ENCODE measurements at places on chromosomes 1 and 21.

DNA sequence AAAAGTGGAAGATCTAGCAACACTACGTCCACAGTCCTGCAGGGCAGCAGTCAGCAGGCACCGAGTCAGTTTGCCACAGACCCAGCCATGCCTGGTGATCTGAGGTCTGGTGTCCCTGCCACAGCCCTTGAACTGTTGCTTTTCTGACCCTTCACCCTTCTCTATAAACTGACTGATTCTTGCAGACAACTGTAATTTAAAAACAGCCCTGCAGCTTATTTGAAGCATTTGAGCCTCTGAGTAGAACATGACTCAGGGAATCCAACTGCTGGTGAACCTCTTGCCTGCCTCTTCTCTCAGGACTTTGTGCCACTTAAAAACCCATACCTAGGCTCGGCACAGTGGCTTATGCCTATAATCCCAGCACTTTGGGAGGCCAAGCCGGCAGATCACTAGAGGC lies 107.2 kb downstream of the EDEM3 start:
- DNase-seq = no peak

- DNase-seq = peak; percentile 82
Measured at GRCh38 chr1:63674238-63674864, 81.1 kb downstream of the PGM1 start.

DNA sequence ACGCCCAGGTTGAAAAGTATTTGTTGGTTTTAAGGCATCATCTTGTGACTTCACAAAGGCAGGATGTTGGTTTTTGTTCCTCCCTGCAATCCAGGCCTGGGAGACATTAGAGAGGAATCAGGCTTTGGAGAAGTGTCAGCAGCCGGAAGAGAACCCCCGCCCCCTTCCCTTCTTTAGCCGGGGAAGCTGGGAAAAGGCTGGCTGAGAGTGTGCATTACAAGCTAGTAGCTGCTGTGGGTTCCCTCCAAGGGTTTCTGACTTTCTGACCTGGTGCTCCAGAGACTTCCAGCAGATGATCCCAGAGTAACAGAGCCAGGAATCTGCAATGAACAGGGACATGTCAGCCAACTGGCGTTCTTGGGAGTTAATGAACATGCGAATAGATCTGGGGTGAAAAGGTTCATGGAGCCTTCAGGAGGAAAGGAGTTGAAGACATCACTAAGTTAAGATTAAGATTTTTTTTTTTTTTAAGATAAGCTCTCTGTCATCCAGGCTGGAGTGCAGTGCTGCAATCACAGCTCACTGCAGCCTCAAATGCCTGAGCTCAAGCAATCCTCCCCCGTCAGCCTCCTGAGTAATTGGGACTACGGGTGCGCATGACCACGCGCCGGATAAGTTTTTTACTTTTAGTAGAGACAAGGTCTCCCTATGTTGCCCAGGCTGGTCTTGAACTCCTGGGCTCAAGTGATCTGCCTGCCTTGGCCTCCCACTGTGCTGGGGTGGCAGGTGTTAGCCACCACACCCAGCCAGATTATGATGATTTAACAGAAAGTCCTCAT lies 7.5 kb downstream of the DISP3 start:
- peak; percentile 7 for DNase-seq

- no peak for DNase-seq
Measured at GRCh38 chr1:110050602-110051261, 16.3 kb downstream of the STRIP1 start.

DNA sequence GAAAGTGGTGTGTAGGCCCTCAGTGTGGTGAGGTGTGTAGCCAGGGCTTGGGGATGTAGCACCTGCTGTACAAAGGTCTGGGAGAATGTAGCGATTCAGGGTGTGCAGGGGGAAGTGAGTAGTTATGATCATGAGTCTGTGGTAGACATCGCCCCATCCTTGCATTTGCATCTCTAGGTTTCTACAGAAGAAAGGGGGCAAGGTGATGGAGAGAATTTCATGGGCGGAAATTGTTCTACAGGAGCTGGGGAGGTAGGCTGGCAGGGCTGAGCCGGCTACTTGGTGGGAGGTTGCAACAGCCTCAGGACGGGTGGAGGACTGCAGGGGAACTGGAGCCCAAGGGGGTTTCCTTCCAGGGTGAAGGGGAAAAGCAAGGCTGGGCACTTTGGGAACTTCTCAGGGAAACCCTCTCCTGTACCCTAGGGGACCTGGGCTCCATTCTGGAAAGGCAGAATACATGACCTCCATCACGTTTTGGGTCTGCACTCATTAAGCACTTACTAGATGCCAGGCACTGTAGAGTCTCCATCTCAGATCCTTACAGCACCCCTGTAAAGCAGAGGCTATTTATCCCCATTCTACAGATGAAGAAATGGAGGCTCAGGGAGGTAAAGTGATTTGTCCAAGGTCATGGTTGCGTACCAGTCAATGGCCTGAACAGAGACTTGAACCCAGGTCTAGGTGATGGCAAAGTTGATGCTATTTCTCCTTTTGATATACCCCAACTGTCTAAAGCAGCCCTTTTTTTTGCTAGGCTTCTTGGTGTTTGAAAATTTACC lies 14.5 kb upstream of the TNFRSF1B start:
- no peak for DNase-seq

- no peak for DNase-seq
Measured at GRCh38 chr1:243287123-243287460, 31.3 kb downstream of the SDCCAG8 start.

DNA sequence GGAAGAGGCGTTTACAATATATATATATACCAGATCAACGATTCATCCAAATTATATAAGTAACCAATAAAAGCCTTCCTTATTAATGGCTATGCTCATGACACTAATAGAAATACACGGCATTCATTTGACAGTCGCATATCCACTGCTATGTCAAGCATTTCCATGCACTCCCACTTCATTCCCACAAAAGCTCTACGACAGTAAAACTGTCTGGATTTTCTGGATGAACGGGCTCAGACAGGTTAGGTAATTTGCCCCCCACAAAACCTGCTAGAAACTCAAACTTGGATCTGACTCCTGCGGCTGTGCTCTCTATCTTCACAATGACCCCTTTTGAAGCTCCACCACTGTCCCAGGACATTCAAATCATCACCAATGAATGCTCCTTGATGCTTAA lies 11.4 kb downstream of the DNAJC11 start:
- DNase-seq = no peak

DNA sequence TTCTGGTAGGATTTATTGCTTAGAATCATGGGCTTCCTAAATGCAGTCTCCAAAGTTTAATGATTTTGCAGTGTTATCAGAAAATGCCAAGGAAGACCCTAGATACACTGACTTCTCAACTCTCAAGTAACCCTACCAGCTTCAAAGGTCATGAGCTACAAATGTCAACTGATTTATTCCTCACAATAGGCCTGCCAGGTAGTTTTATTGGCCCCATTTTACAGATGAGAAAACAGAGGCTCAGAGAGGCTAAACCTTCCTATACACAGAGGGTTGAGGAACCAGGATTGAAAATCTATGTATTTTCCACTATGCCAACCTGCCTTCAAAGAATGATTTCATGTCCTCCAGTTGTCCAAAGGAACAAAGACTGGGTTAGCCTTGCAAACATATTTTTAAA lies 384.4 kb upstream of the POU3F1 start:
- no peak for DNase-seq

GRCh38 chr1:68107771-68108170 lies 57.3 kb upstream of the DIRAS3 start:
- DNase-seq = no peak

GRCh38 chr1:147902253-147902845 lies at the start of gene GJA8:
Gene GJA8 (plus strand): TSS chr1:147902795. CDS start chr1:147907956, 5,161 bp downstream.
- no peak for DNase-seq

DNA sequence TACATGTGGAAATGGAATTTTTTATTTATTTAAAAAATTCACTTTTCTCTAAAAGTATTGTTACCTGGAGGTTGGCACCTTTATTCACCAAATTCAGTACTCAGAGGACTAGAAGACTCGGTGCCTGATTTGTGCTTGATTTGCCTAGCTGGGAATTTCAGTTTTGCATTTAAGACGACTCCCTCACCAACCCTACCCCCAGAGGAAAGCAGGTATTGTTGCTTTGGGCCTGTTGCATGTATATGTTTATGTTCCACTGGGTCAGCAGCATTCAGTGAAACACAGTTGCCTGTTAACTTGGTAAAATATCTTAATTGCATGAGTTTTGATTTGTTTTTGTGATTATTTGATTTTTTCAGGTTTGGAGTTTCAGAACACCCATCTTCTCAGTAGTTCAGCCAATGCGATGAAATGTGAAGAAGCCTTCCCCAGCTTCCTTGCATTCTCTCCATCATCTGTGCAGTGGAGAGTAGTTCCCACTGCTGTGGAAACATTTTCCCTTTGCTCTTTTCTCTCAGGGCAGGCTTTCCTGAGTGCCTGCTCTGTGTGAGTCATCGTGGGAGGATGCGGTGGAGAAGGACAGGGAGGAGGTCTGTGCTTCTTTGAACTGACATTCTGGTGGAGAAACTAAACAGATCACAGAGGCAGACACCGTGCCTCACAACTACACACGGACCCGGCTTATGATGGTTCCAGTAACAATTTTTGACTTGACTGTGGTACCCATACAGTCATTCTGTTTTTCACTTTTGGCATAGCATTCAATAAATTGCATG lies 6.4 kb downstream of the ADARB1 start:
- DNase-seq = no peak

- no peak for DNase-seq
Measured at GRCh38 chr1:62384276-62385005, 52.4 kb upstream of the USP1 start.

DNA sequence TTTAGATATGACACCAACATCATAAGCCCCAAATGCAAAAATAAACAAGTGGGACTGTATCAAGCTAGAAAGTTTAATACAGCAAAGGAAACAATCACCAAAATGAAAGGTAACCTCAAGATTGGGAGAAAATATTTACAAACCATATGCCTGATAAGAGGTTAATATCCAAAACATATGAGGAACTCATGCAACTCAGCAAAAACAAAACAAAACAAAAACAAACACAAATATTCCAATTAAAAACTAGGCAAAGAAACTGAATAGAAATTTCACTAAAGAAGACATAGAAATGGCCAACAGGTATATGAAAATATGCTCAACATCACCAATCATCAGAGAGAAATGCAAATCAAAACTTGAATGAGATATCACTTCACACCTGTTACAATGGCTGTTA lies 116.5 kb upstream of the ATP1B1 start:
- no peak for DNase-seq

GRCh38 chr1:54200519-54200997 lies 591 bp downstream of the MRPL37 start:
- DNase-seq = no peak

- no peak for DNase-seq
Measured at GRCh38 chr1:179353546-179353945, 12.2 kb upstream of the AXDND1 start.

- peak; percentile 79 for DNase-seq
Measured at GRCh38 chr1:236608930-236609726, 4.8 kb upstream of the HEATR1 start.

GRCh38 chr1:155929057-155929456 lies 5.2 kb downstream of the KHDC4 start:
- no peak for DNase-seq

DNA sequence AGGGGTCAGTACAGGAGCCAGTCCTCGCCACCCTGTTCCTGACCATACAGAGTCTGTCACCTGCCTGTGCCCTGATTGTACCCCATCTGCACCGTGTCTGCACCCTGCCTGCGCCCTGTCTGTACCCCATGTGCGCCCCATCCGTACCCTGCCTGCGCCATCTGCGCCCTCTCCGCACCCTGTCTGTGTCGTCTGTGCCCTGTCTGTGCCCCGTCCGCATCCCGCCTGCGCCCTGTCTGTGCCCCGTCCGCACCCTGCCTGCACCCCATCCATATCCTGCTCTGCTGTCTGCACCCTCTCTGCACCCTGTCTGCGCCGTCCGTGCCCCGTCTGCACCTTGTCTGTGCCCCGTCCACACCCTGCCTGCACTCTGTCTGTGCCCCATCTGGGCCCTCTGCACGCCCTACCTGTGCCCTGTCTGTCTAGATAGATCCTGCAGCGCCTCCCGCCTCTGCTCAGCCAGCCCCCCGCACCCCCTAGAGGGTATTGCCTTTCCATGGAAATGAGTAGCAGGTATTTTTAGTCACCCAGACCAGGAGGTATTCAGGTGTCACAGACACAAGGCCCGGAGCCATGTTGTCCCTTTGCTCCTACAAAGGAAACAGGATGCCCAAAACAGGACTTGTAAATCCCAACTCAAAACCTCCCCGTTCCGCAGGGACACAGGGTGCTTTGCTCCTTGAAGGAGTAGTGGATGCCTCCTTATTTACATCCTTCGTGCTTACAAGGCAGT lies 7.7 kb upstream of the NPHP4 start:
- DNase-seq = peak; percentile 9

GRCh38 chr1:91603409-91603808 lies 102.8 kb downstream of the CDC7 start:
- no peak for DNase-seq

GRCh38 chr1:112754116-112754628 lies 39.0 kb upstream of the PPM1J start:
- DNase-seq = no peak

DNA sequence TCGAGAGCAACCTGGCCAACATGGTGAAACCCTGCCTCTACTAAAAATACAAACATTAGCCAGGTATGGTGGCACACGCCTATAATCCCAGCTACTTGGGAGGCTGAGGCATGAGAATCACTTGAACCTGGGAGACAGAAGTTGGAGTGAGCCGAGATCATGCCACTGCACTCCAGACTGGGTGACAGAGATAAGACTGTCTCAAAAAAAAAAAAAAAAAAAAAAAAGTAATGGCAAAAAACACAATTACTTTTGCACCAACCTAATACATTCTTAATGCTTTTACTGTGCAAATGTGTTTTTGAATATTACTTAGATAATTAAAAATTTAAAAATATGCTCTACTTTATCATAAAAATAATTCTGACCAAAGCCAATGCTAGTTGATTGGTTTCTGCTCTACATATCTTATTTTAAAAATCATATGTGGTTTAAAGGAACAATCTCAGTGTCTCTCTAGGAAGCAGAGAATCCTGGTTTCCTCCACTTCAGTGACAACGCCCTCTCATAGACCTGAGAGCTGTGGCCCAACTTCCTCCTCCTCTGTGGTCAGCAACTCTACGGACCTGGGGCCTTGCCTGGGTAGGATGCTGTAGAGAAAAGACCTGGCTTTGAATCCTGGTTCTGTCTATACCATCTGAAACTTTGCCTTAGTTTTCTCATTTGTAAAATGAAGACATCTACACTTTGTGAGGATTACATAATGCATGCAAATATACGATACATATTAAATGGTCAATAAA lies 64.7 kb downstream of the TGFBR3 start:
- DNase-seq = no peak

DNA sequence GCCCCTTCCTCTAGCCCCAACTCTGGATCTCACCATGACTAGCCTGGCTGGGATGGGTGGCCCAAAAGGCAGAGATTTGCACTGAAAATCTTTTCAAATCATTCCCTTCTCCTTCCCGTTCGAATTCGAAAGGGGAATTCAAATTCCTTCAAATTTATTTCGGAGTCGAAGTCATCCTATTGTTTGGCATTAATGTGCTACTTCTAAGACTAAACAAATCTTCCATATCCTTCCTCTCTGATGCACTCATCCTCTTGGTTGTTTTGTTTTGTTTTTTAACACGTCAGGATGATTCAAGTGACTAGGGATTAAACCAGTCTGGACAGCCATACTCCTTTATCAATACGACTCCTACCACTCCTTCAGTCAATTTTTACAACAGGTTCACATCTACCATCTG lies 95.5 kb upstream of the SGIP1 start:
- DNase-seq = no peak

GRCh38 chr1:203507759-203508158 lies 13.8 kb downstream of the OPTC start:
- DNase-seq = no peak

GRCh38 chr1:32012709-32013385 lies 821 bp upstream of the KHDRBS1 start:
- no peak for DNase-seq
